ENCODE measurements at places on chromosomes 13 and 19.
A peak's percentile ranks its signal among the peaks of the same experiment; 100 is the strongest.

- no peak for DNase-seq
Measured at GRCh38 chr19:295687-296370, 4.6 kb upstream of the PLPP2 start.

DNA sequence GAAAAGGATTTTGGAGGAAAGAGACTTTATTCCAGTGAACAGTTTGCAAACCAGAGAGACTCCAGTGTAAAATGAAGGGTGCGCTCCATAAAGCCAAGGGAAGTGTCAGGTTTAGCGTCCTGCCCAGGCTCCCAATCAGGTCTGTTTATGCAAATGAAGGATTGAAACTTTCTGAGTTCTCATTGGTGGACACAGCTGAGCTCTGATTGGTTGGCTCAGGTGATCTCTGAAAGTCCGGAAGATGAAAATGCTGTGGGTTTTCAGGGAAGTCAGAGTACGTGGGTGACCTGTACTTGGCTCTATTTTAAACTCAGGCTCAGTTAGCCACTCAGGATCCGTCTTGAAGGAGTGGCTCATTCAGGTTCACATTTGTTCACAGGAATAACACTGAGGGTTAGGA lies 28.7 kb upstream of the CD33 start:
- DNase-seq, result no peak

DNA sequence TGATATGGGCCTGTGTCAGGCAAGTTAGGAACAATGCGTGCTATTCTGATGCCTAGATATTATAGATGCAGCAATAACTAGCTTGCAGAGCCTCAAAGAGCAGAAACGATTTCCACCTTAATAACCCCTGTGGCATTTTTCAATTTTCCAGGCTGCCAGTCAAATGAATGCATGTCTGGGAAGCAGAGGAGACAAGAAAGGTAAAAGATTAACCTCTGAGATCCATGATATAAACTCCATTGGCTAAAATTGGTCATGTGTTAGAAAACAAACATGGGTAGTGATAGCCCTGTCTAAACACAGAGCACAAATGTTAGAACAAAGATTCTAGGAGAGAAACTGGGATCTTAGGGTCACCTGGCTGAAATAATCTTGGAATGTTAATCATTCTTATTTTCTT lies 811.1 kb downstream of the DIAPH3 start:
- no peak for DNase-seq

GRCh38 chr13:68050761-68051160 lies 820.6 kb upstream of the PCDH9 start:
- no peak for DNase-seq

GRCh38 chr19:806815-807421 lies 9.7 kb downstream of the PTBP1 start:
- DNase-seq, result no peak

- DNase-seq, result peak; percentile 43
Measured at GRCh38 chr19:19554074-19555023, 16.3 kb downstream of the CILP2 start.
